CD4-positive, alpha-beta T cell treated with Interleukin-2 at 100 ng/mL for 4 hours (primary cell): ENCODE measurements at places on chromosomes 3 and 15.

DNA sequence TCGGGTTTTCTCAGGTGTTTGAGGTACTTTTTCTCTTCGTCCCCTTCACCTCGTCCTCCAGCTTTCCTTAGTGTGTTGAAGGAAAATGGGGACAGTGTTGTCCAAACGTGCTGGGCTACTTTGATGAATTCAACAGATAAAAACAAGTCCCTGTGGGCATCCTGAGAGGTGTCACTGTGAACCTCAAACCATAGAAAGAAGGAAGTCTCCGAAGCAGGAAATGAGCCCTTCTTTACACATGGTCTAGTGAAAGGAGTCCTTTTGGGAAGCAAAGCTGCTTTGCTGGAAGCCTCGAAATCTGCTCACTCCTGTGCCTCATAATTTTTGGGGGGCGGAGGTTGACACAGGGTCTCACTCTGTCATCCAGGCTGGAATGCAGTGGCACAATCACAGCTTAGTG is 10.6 kb downstream of the IL17RB start:
- no peak for DNase-seq

GRCh38 chr15:92631721-92632120 is 23.9 kb downstream of the FAM174B start:
- no peak for DNase-seq

- DNase-seq = no peak
Measured at GRCh38 chr3:72213296-72214065, 428.5 kb upstream of the PROK2 start.

DNA sequence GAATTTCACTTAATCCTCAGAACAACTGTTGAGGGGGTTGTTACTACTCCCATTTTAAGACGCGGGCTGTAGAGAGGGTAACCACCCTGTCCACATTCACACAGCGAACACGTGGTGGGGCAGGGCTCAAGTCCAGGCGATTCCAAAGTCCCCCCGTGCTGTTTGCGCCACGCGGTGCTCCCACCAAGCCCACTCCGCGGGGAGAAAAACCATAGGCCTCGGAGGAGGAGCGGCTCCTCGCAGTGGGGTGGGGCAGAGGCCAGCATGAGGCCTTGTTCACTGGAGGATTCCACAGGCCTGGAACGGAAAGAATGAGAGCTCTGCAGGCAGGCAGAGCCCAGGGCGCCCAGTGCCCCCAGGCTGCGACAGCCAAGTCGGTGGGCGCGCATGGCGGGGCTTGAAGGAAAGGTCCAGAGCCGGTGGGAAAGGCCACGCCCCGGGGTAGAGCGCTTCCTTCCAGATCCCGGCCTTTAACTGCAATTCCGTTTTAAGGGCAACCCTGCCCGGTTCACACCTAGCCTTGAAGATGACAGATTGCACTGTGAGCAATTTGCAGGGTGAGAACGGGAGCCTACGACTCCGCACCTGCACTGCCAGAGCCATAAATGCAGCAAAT is 161.8 kb upstream of the TBL1XR1 start:
- DNase-seq = peak; percentile 60

- DNase-seq = no peak
Measured at GRCh38 chr3:56192001-56192400, 276.3 kb downstream of the ERC2 start.

DNA sequence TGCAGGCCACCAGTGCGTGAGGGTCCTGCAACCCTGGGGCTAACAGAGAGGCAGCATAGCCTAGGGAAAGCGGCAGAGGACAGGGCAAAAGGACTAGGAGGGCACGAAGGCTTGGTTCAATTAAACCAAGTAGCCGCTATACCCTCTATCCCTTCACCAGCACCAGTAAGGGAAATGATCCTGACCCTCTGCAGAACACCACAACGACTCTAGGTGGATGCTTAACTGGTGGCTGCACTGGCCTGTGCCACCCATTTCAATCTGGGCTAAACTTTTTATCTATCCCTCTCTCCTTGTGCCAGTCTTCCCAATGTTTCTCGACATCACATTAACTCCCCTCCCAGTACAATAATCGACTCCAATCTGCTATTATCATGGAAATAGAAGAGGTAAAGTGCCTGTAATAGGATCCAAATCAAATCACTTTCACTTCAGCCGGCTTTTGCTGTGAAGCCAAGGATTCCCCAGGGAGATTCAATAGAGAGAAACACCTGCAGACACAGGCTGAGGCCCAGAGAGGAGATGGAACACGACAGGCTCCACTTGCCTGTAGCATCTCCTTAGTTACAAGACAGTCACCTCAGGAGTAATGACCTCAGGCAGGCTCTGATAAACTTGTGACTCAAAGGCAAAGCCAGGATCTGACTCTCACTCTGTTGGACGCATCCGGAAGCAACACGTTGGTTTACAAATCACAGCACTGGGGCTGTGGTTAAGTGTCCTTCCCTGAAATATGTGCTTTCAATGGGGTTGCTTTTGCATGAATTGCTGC is 791.6 kb upstream of the ARRDC4 start:
- no peak for DNase-seq

GRCh38 chr15:80445300-80446041 is 41.3 kb downstream of the ARNT2 start:
- DNase-seq = no peak

DNA sequence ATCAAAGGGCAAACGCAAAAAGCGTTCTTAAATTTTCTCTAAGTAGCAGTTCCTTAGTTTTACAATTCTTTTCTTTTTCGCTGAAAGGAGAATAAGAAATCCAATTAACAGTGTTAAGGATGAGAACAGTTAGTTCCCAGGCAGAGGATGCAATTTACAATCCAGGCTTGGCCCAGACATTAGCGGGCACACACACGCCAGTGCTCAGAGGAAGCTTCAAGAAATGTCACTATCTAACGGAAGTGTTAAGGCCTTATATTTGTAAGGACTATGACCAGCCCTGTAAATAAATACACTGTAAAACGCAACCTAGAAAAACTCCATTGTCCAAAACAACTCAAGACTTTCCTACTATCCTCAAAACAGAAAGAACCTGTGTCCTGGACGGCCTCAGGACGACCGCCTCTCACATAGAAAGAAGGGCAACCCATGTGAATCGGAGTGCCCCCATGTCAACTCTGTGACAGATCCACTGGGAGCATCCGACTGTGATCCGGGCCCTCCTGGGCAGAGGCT is 1.3 kb downstream of the ACAP2 start:
- DNase-seq = no peak

- DNase-seq = no peak
Measured at GRCh38 chr15:33296856-33297255, 13.9 kb upstream of the RYR3 start.

DNA sequence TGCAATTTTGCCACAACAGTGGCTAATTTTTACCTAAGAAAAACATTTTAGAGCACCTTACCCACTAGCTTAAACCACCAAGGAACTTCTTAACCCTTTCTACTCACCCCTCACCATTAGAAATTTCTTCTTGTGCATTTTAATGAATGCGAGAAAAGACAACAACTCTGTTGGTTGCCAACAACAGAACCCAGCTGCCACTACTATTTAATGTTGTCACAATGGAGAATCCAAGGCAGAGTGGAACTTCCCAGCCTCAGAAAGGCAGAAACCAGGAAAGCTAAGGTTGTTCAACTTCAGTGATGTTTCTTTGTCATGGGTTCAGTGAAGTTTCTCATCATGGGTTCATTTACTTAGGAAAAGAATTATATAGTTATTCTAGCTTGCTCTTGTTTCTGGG is 325.2 kb upstream of the ARL6 start:
- no peak for DNase-seq

GRCh38 chr3:126955004-126955790 is 27.7 kb upstream of the PLXNA1 start:
- no peak for DNase-seq

- DNase-seq = no peak
Measured at GRCh38 chr15:43859546-43859945, 32.7 kb downstream of the WDR76 start.

DNA sequence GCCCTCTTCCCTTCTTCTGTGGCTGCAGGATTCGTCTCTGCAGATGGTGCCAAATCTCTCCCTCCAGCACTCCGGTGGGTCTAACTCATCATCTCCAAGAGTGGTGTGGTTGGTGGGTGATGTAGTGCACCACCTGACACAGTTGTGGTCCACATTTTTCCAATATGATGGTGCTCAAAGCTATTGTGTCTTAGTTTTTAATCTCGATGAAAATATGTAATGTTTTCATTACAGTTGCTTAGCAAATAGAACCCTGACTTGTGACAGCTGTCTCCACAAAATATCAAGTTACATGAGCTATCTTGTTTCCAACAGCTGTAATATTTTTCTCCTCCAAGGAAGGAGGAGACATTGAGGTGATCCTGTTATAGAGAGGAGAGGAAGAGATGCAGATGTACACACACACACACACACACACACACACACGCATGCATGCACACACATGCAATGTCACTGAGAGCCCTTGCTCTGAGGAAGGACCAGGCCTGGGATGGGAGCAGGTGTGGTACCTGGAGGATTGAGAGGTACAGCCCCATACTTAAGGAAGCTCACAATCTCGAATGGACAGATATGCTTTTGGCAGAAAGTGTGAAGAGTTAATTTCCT is 15.7 kb upstream of the ESYT3 start:
- DNase-seq = no peak

- DNase-seq = no peak
Measured at GRCh38 chr15:67066041-67066958, 898 bp downstream of the SMAD3 start.

GRCh38 chr3:54342676-54343075 is 220.3 kb downstream of the CACNA2D3 start:
- DNase-seq = no peak

- peak; percentile 47 for DNase-seq
Measured at GRCh38 chr15:58473724-58474123, 41.9 kb downstream of the LIPC start.

GRCh38 chr15:101426761-101427333 is 62.7 kb downstream of the PCSK6 start:
- no peak for DNase-seq

DNA sequence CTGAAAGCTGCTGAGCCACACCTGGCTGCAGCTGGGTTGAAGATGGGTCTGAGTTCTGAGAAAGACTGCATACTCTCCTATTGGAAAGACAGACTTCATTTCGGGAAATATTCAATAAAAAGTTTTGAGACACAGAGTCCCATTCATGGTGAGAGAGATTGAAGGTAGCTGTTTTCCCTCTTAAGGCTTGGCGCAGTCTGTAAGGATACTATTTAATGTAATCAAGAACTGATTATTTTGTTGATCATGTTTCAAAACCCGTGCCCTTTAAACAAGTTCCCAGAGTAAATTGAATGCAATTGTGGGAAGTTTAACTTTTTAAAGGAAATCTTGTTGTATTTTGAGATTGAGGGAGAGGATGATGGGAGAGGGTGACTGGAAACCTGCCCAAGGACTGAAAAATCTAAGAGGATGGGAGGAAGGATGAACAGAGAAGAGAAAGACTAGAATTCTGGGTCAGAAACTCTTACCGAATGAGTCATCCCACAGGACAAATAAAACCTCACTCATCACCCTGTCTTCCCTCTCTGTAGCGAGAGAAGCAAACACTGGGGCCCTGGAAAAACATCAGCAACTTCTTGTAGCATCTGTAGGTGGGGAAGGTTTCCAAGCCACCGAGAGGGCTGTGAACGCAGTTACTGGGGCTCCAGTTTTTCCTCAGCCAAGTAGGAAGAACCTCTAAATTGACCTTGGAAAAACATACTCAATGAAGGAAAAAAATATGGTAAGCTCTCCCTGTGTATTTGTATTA is 193.2 kb upstream of the TPRG1 start:
- no peak for DNase-seq

GRCh38 chr15:53129121-53129904 is 339.2 kb upstream of the ONECUT1 start:
- DNase-seq = no peak

GRCh38 chr3:69890691-69891090 is 108.8 kb upstream of the SAMMSON start:
- DNase-seq = no peak

DNA sequence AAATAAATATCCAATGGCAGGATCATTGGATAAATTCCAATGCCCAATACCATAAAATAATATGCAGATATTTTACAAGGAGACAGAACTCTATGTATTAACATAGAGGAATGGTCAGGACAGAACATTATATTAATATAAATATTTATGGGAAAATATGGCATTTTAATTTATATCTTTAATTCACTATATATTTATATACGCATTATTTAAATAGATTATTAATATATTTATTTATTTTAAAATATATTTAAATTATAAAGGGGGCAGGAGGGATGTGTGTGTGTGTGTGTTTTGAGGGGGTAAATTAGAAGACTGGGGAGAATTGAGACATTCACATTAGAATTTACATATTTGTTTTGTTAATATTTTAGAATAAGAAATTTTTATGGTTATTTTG is 31.6 kb upstream of the CNTN3 start:
- no peak for DNase-seq

- peak; percentile 29 for DNase-seq
Measured at GRCh38 chr3:187742351-187743171, 2.7 kb downstream of the BCL6 start.
